ENCODE measurements at places on chromosomes 12 and 14.

DNA sequence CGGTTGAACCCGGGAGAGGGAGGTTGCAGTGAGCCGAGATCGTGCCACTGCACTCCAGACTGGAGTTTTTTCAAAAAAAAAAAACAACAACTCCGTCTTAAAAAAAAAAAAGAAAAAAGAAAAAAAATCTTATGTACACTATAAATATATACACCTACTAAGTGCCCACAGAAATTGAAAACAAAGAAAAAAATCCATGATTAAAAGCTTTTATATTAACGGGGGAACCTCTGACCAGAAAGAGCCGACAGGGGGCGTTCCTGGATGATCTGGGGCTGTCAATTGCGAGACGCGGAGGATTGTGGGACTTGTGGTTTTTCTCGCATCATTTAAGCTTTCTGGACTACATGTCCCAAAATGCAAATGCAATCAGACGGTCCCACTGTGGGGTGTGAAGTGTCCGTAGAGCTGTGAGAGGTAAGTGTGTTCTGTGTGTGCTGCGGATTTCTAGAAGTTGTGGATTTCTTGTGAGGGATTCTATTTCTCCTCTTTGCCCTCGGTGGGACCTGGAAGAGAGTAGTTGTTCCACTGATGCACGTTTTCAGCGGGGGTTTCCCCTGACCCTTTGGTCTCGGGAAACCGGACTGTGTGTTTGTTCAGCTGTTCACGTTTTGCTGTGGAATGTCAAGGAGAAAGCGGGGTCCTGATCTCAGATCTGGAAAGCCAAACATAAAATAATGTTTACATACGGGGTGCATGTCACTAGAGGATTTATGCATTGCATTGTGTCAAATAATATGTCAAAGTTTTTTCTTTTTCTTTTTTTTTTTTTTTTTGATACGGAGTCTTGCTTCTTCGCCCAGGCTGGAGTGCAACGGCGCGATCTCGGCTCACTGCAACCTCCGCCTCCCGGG, at the start of gene SIRT4:
Gene SIRT4 (plus strand): TSS at position 360 of the 854 bp plus-strand sequence. CDS start 1,241 bp downstream, outside the sequence.
- peak; percentile 94 for DNase-seq

DNA sequence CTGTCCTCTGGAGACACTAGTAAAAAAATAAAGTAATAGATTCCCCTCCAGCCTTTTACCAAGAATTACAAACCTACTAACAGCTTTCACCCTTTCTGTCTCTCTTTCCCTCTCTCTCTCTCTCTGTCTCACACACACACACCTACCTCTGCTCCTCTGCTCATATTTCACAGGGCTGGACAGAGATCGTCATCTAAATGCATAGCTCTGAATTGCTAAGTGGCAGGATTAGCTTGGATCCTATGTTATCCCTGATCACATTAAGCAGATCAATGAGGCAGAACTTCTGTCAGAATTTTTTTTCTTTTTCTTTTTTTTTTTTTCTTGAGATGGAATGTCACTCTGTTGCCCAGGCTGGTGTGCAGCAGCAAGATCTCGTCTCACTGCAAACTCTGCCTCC, 22.9 kb downstream of the VCPKMT start:
- no peak for DNase-seq

DNA sequence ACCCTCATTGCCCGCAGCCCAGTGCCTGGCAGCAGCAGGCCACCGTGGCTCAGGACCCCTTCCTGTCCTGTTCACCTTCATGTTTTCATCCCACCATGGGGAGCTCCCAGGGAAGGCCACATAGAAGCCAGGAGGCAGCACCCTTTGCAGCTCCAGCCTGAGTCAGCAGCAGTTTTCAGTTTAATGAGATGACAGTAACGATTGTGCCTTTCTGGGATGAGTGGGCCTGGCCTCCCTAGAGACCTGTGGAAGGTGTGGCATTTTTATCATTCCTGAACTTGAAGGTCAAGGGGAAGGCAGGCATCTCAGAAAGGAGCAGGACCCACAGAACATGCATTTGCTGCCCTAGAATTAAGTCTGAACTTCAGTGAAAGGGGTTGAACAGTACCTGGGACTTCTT, 532.8 kb downstream of the FUT8 start:
- DNase-seq: no peak

GRCh38 chr12:52976574-52977071, 27.7 kb downstream of the KRT18 start:
- peak; percentile 26 for DNase-seq

DNA sequence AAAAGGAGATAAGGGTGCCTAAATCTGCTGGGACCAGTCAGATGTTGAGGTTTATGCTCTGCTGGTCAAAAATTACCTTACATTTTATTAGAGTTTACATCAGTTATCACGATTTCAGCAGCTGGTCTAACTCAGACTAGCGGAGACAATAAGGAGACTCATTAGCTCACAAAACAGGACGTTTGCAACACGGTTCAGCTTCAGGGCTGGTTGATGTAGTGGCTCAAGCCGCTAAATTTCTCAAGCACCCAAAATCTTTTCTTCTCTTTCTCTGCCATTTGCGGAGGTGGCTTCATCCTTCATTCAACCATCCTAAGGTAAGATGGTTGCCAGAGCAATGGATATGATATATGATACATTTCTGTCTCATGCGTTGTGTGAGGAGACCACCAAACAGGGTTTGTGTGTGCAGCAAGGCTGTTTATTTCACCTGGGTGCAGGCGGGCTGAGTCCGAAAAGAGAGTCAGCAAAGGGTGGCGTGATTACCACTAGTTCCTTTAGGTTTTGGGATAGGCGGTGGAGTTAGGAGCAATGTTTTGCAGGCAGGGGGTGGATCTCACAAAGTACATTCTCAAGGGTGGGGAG, 30.3 kb upstream of the CLIP1 start:
- no peak for DNase-seq

DNA sequence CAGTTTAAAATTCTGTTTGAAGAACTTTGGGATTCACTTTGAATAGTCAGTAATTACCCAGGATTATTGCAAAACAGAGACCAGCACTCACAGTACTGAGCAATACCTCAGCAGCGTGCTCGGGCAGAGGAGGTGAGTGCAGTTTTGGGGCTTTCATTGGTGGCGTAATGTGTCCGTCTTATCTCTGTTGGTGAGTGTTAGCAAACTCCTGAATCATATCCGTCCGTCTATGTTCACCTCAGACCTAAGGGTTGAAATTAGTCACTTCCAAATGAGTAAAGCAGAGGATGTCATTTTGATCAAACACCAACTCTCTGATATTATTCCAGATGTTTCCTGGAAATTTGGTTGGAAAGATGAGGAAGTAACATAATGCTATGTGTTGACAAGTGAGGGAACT, 82.8 kb downstream of the BORCS5 start:
- DNase-seq: peak; percentile 54

- no peak for DNase-seq
Observed at GRCh38 chr12:31715283-31715825, 13.5 kb downstream of the AMN1 start.

DNA sequence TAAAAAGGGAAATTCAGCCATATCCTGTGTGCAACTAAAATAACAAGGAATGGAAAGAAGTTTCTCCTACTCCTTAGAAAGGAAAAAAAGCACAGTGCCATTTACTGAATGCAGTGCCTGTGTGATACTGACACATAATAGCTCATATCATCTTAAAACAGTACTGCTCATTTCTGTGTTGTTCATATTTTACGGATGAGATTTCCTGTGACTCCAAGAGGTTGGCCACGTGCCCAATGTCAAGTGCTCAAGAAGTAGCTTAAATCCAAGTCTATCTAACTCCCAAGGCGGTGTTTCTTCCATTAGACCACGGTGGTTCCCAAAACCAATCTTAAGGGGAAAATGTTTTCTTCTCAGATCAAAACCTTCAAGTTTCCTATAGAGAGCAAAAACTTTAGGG, 20.0 kb downstream of the MAP3K9 start:
- peak; percentile 85 for DNase-seq

GRCh38 chr12:124609041-124609989, 41.9 kb upstream of the NCOR2 start:
- DNase-seq: peak; percentile 41

- no peak for DNase-seq
Observed at GRCh38 chr12:132408626-132409494, 79.5 kb upstream of the GALNT9 start.
